ENCODE measurements at places on chromosomes 7 and 10. TPM values are rescaled to one million over a fixed set of nuclear protein-coding genes. Genes with fewer than 3 reads are reported as not detected.

GRCh38 chr10:93604146-93604545, 3.1 kb upstream of the RBP4 start:
- no peak for DNase-seq

DNA sequence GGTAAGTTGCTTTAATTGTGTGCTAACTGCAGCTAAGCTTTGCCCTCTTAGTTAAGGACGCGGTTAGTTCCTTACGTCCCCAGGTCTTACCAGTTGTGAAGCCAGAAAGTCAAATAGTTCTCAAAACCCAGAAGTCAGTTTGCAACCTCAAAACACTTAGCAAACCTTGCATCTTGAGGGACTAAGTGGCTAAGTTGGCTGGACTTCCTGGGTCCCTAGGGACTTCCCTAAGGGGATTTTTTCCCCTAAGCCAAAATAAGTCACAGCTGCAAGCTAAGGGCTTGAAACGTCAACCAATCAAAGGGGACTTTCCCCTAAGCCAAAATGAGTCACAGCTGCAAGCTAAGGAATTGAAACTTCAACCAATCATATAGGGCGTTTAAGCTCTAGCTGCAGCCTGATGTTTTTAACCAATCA, 36.2 kb upstream of the HECW1 start:
- DNase-seq: peak; percentile 29

The AOAH gene
- polyA plus RNA-seq: 3.8 TPM

The PVRIG gene
- 2.6 TPM for polyA plus RNA-seq

All from testis (tissue), 5 donors.